Activated CD4-positive, alpha-beta T cell treated with anti-CD3 and anti-CD28 coated beads for 4 hours (primary cell): ENCODE measurements at places on chromosomes 1 and 21.

GRCh38 chr1:87108228-87108627 is 193.8 kb downstream of the HS2ST1 start:
- no peak for DNase-seq

- no peak for DNase-seq
These were observed 411.2 kb upstream of the USP24 start for GRCh38 chr1:55626326-55626725.

DNA sequence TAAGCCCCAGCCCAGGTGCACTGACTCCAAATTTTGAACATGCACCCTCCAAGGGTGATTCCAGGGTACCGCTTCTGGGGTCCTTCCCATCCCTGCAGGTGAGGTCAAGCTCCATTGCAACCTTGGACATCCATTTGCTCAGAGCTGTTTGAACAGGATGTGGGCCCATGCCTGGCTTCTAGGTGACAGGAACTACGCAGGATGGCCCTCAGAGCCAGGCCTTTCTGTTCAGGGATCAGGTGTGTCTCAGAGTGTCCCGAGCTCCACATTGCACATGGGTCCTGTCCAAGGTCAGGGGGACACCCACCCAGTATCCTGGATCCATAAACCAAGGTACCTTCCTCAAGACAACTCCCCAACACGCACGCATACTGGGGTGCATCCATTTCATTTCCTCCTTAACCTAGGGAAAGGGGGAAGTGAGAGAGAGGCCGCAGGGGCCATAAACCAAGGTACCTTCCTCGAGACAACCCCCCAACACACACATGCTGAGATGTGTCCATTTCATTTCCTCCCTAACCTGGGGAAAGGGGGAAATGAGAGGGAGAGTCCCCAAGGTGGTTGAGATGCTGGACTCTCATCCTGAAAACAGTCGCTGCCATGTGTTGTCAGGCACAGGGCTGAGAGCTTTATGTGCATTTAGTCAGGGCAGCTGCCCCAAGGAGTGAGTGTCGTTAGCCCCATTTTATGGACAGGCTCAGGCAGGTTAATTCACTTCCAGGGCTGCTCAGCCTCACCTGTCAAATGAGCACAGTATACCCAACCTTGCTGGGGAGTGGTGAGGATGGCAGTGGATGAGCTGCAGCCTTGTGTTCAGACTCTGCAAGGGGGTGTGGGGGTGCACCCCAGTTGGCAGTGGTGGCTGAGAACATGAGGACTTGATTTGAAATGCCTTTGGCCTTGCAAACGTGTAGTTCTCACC is 2.1 kb downstream of the SLC66A1 start:
- DNase-seq, result no peak

- DNase-seq, result no peak
These were observed 2.7 kb upstream of the FDPS start for GRCh38 chr1:155305881-155306391.

GRCh38 chr1:109877776-109878175 is 32.9 kb upstream of the CSF1 start:
- DNase-seq, result no peak

DNA sequence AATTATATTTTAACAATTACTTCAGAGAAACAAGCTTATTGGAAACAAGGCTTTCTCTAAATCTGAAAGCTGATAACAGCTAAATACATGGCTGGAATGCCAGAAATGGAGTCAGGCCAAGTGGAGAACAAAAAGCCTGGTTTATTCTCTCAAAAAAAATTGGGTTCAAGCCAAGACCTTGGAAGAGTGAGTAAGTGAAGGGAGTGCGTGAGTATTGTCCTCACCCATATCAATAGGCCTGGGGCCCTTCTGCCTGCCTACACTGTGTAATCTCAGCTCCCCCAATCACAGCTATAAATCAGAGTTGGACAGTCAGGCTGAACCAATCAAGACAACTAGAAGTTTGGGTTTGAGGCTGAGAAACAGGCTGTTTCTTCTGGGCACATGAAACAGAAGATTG is 7.4 kb downstream of the KYAT3 start:
- no peak for DNase-seq
